ENCODE measurements at places on chromosomes 11 and 22.

DNA sequence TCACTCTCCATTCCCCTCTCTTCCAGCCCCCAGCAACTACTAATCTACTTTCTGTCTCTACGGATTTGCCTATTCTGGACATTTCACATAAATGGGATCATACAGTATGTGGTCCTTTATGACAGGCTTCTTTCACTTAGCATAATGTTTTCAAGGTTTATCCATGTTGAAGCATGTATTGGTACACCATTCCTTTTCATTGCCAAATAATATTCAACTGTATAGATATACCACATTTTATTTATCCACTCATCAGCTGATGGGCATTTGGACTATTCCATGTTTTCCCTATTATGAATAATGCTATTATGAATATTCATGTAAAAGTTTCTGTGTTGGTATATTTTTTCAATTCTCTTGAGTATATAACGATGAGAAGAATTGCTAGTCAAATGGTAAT is 54.5 kb downstream of the MRTFA start:
- no peak for DNase-seq

- DNase-seq = no peak
Measured at GRCh38 chr11:80860632-80861031, 1419.8 kb upstream of the TENM4 start.

DNA sequence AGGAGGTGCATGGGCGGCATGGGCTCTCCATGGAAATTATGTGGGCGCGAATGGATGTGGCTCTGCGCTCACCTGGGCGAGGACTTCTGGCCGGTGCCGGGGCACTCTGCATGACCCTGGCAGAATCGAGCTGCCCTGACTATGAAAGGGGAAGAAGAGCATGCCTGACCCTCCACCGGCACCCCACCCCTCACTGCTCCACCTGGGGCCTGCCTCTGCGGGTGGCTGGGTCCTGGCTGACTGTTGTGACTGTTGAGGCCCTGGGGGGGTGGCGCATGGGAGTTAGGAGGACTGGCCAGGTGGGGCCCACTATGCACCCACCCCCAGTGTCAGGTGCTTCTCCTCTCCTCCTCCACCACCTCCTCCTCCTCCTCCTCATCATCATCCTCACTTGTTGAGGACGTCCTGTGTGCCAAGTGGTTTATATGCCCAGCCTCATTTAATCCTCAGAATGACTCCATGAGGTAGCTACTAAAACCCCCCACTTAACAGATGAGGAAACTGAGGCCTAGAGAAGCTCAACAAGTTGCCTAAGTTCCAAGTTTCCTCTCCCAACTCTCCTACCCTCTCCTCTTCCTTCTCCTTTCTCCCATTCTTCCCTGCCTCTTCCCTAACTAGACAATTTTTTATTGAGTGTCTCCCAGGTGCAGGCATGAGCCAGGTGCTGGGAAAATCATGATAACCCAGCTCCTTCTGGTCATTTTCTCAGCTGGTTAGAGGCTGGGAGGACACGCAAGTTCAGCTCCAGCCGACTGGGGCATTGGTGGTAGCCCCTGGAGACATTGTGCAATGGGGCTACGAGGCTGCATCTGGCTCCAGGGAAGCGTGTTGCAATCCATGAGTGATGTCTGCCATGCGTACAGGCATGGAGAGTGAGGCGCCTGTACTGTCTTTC is 2.3 kb downstream of the MYEOV start:
- DNase-seq = no peak

DNA sequence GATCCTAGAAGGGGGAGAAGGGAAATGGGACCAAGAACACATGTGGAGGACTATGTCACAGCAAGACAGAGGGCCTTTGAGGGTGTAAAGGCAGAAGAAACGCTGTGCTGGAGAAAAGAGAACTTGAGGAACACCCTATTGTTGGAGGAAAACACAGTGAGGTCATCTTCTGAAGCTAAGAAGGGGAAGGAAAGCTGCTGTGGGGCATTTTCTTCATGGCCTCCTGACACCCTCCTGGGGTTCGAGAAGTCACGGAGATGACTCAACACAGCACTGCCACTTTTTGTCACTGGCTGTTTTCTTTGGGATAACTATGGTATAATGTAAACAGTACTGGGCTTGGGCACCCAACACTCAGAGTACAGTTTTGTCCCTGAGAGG is 492.6 kb upstream of the CADM1 start:
- DNase-seq = no peak

DNA sequence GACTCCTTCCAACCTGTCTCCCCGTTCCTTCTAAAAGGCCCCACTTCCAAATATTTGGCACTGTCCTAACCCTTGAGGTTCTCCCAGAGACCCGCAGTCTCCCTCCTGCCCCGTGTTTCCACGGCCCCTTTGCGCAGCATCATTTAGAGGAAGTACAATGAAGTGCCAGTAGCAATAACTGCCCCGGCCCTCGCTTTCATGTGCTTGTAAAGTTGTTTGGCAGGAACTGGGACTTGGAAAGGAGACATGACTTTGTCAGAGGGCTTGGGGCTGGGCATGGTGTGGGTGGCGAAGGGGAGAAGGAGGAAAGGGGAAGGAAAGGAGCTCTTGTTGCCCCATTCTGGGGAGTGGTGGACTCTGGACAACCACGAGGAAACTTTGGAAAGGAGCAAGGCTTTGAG is 2.6 kb downstream of the CD44 start:
- DNase-seq = no peak

GRCh38 chr11:13260963-13261588 is 16.5 kb upstream of the BMAL1 start:
- DNase-seq = no peak

- DNase-seq = peak; percentile 20
Measured at GRCh38 chr11:67404515-67405195, 772 bp downstream of the TBC1D10C start.

DNA sequence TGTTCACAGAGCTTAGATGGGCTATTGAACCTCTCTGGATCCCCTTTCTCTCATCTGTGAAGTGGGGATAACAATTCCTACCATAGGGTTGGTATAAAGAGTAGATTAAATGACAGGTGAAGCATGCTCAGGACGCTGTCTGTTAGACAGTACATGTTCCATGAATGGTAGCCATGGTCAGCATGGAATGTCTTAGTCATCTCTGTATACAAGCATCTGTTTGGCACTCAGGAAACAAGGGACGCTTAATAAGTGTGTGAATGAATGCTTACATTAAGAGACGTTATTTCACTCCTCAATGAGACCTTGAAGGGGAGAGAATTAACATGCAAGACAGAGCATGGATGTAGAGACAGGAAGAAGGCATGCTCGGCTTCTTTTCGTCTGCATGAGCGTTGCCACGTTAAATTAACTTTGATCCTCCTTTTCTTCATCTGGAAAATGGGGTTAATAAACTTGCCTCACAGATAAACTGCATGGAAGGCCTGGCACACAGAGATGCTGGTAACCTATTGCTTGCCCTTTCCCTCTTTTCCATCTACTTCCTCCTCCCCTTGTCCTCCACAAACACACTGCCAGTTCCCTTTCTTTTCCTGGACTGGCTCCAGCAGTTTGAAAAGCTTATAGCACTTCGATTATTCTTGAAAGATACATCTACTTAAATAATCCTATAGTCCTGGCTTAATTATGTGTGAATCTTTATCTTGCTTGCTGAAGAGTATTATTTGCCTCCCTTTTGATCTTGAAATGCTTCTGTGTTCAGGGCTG is 267.2 kb upstream of the MTNR1B start:
- no peak for DNase-seq

GRCh38 chr11:73072935-73073481 is 69.1 kb downstream of the FCHSD2 start:
- DNase-seq = no peak

GRCh38 chr11:79501707-79502106 is 60.9 kb upstream of the TENM4 start:
- DNase-seq = no peak

DNA sequence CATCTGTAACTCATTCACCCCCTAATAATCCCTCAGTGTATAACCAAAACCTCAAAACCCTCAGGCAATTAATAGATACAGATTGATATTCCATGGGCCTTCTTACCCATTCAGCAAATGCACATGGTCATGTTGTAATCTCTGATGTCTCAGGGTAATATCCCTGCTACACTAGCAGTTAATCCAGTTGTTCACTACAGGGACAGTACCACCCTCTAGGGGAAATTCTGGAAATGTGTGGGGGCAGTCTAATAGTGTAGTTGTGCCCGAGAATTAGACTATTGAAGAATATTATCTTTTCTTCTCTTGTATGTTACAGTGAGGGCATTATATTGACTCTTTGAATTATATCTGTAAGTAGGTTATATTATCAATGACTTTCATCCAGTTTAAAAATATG is 175.4 kb downstream of the CWF19L2 start:
- DNase-seq = no peak

GRCh38 chr22:49116486-49117120 is 711.1 kb downstream of the BRD1 start:
- no peak for DNase-seq

- no peak for DNase-seq
Measured at GRCh38 chr11:117917591-117918151, 11.5 kb downstream of the TMPRSS13 start.

GRCh38 chr11:128886406-128887124 is 4.6 kb upstream of the KCNJ5 start:
- DNase-seq = no peak

- DNase-seq = no peak
Measured at GRCh38 chr11:67633758-67634365, 4.1 kb upstream of the NUDT8 start.

DNA sequence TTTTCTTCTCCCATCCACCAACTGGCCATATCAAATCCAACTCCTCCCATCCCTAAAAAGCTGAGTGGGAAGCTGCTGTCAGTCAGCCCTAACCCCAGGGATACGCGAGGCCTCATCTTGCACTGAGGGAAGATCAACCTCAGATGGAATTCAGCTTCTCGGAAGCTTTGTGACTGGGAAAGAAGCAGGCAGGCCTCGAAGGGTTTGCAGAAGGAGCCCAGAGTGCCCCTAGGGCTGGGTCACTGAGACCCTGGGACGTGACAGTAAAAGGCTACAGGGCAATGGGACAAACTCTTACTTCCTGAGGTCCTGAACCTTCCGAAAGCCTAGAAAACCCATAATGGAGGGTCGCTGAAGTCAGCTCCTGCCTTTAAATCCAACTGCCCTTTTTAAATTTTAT is 34.4 kb upstream of the NNMT start:
- DNase-seq = no peak

DNA sequence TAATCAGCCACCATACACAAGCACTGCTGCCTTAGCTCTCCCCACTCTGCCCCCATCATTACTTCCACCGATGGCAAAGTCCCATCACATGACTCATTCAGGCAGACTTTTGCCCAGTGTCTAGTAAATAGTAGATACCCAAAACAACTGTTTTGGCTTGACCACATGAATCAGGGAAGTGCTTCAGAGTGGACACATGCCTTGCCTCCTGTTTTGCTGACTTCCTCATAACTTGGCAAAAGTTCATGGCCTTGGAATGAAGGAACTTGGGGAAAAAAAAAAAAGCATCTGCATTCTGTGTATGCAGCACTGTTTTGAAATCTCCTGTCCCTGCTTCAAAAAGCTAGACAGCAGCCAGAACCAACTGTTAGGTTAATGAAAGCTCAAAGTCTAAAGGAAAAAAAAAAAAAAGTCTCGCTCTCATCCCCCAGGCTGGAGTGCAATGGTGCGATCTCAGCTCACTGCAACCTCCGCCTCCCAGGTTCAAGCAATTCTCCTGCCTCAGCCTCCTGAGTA is 335.3 kb downstream of the FAM181B start:
- DNase-seq = no peak

DNA sequence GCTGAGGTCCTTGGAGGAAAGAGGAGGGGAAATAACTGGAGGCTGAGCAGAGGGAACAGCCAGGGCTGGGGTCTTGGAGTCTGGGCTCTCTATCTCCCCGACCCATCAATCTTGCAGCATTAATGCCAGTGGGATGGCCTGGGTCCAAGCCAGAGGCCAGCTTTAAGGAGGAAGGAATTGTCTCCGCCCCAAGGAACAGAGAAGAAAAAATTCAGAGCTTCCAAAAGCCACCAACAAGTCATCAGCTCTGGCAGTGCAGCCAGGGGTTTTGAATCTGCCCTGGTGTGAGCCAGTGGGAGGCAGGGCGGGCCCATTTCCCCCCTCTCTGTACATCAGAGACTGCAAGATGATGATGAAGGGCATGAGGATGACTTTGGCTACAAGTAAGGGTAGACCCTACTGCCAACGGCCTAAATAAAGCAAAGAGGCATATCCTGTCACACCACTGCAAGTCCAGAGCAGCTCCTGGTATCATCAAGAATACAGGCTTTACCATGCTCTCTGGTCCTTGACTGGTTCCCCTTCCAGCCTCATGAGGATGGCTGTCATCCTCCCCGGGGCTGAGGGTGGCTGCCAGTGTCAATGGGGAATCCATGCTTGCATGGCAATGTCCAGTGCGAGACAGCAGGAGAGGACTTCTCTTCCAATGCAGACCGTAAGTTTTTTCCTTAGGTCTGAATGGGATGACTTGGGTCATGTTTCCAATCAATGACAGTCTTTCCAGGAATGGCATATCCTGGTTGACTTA is 34.4 kb downstream of the LRRC32 start:
- no peak for DNase-seq

DNA sequence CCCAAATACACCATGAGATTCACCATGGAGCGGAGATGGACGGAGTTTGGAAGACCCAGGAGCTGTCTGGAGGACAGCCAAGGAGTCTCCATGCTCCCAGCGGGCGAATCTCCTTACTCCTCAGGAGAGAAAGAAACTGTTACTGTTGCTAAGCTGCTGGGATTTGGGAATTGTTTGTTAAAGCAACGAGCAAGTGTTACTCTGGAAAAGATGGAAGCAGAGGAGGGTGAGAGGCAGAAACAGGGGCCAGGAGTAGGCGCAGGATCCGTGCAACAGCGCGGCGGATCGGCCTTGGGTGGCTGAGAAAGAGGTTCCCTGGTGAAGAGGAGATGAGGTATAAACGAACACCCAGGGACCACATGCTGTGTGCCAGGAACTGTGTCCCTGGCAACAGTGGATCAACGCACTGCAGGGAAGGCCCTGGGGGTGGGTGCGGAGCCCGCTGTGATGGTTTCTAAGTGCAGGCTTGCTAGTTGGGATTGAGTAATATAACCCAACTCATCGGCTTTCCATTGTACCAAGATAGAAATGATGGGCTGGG is 1436.4 kb downstream of the BRD1 start:
- DNase-seq = no peak

- DNase-seq = no peak
Measured at GRCh38 chr22:38788021-38788816, 5.7 kb downstream of the DNAL4 start.

- DNase-seq = no peak
Measured at GRCh38 chr11:32594272-32594671, 10.6 kb downstream of the EIF3M start.

GRCh38 chr11:78079232-78080083 is at the start of gene NDUFC2:
Gene NDUFC2 (minus strand): TSS chr11:78079862. CDS start chr11:78079744, 118 bp downstream.
- DNase-seq = peak; percentile 48

Measured in stimulated activated CD8-positive, alpha-beta memory T cell treated with anti-CD3 and anti-CD28 coated beads, Interleukin-2, amount 100 ng/mL, for 1 hour (primary cell).